Ascending aorta (tissue), 2 donors: ENCODE measurements at places on chromosomes 12 and 14. TPM values are rescaled to one million over a fixed set of nuclear protein-coding genes. Genes with fewer than 3 reads are reported as not detected.
A peak's percentile ranks its signal among the peaks of the same experiment; 100 is the strongest.

DNA sequence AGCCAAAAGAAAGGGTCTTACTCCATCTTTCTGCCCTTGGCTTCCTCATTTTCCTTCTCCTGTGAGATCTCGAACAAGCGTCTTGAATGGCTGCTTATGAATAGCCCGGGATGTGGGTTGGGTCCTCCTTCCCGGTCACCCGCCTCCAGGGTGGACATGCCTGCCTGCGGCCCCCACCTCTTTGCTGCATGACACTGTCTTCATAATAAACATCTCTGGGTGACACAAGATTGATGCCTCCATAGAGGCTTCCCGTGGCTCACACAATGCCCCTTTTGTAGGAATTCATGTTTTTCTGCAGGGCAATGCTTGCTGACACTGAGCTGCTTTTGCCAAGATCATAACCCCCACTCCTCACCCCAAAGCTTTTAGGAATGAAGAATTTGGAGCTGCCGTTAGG lies 125.9 kb downstream of the ZNF664 start:
- DNase-seq: no peak
- no peak overlapping the region for H3K27ac ChIP-seq
- H3K4me3 ChIP-seq: no peak overlapping the region
- no peaks in the 10 kb centered on the region for H3K4me1 ChIP-seq

DNA sequence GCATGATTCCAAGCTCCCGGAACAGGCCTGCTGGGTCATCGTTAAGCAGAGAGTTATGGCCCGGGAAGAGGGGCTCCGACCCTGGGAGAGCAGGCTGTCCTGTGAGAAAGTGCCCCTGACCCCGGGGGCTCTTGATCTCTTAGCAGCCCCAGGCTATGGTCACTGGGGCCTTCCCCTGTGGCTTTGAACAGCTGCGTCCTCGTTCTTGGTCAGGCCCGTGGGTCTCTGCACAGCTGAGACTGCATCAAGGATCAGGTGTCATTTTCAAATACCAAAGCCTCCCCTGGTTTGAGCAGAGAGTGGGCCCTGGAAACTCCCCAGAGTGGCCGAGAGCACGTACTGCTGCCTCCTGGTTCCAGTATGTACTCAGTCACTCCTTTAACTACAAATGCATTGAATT lies 114.8 kb downstream of the ESRRB start:
- H3K27ac ChIP-seq: no peak overlapping the region
- no peaks in the 10 kb centered on the region for H3K36me3 ChIP-seq
- no peak overlapping the region for H3K4me3 ChIP-seq

GRCh38 chr14:69685218-69685616 lies 73.8 kb downstream of the SUSD6 start:
- H3K27ac ChIP-seq: no peak overlapping the region
- H3K4me3 ChIP-seq: no peak overlapping the region
- H3K36me3 ChIP-seq: no peaks in the 10 kb centered on the region
- no peak for DNase-seq

GRCh38 chr12:127270193-127270592 lies 996.8 kb upstream of the TMEM132C start:
- no peak overlapping the region for H3K27ac ChIP-seq
- H3K4me1 ChIP-seq: no peaks in the 10 kb centered on the region
- H3K4me3 ChIP-seq: no peak overlapping the region
- H3K27me3 ChIP-seq: no peaks in the 10 kb centered on the region

CLEC4E gene
- not detected for total RNA-seq

RGS6 gene
- total RNA-seq: 0.11 TPM

GRCh38 chr12:19008102-19008501 lies 121.4 kb upstream of the PLEKHA5 start:
- H3K27ac ChIP-seq: no peak overlapping the region
- no peak overlapping the region for H3K4me3 ChIP-seq
- H3K36me3 ChIP-seq: no peaks in the 10 kb centered on the region
- H3K4me1 ChIP-seq: no peaks in the 10 kb centered on the region
- no peak for DNase-seq
- H3K27me3 ChIP-seq: no peaks in the 10 kb centered on the region

CLEC1B gene
- total RNA-seq: not detected

DNA sequence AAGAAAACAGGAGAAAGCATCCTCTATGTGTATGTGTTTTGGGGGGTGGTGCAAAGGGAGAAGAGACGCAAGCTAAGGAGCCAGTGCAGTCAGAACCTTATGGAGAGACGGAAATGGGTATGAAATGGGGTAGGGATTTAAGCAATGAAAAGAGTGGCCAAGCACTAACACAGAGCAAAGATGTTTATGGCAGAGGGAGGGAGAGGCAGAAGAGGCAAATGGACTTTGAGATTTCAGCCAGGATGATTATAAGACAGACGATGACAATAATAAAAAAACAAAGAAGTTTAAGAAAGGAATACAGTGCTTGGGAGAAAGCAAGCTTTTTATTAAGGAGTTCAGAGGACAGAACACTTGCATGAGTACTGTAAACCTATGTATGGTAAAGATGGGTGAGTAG lies 44.6 kb downstream of the DCAF5 start:
- no peak for DNase-seq
- no peaks in the 10 kb centered on the region for H3K27me3 ChIP-seq
- H3K27ac ChIP-seq: no peak overlapping the region
- peaks cover 6% of the 10 kb centered on the region for H3K4me1 ChIP-seq

- no peak for DNase-seq
- no peak overlapping the region for H3K27ac ChIP-seq
- H3K4me3 ChIP-seq: no peak overlapping the region
These were observed 11.7 kb upstream of the MYL2 start for GRCh38 chr12:110932046-110932445.

- H3K27ac ChIP-seq: peak overlapping the region; percentile 52
- H3K4me3 ChIP-seq: no peak overlapping the region
- no peaks in the 10 kb centered on the region for H3K27me3 ChIP-seq
- H3K4me1 ChIP-seq: peaks cover 6% of the 10 kb centered on the region
- DNase-seq: peak; percentile 82
These were observed 47.7 kb downstream of the ELK3 start for GRCh38 chr12:96241846-96242256.

DNA sequence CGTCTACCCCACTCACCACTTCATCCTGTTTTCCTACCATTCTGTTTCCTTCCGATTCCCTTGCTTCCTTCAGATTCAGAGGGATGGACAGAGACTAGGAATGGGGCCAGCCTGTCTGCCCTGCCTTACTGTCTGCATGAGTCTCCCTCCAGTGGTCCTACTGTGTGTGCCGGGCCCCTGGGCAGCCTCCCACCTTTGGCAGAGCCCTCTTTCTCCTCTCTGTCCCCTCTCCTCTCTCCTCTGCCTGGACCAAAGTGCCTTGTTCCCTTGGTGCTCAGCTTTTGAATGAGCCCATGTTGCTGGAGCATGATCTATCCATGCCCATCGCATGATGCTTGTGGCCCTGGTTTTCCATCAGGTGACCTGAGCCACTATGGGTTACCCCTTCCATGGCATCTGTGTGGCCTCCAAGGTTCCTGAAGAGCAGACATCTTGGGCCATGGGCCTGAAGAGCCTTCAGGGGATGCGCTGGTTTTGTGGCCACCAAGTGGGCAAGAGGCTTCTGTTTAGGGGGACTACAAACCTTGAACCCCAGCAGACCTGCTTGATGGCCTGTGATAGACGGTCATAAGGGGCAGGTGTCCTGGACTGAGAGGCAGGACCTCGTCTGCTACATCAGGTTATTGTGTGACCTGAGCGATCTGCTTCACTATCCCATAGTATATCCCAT lies 54.2 kb upstream of the BCL11B start:
- H3K27ac ChIP-seq: no peak overlapping the region
- no peak for DNase-seq
- no peaks in the 10 kb centered on the region for H3K27me3 ChIP-seq

GRCh38 chr14:100042286-100042685 lies 22.9 kb upstream of the EVL start:
- H3K27me3 ChIP-seq: no peaks in the 10 kb centered on the region
- no peaks in the 10 kb centered on the region for H3K36me3 ChIP-seq
- no peak for DNase-seq
- no peak overlapping the region for H3K27ac ChIP-seq
- H3K4me3 ChIP-seq: no peak overlapping the region
- H3K4me1 ChIP-seq: no peaks in the 10 kb centered on the region

DNA sequence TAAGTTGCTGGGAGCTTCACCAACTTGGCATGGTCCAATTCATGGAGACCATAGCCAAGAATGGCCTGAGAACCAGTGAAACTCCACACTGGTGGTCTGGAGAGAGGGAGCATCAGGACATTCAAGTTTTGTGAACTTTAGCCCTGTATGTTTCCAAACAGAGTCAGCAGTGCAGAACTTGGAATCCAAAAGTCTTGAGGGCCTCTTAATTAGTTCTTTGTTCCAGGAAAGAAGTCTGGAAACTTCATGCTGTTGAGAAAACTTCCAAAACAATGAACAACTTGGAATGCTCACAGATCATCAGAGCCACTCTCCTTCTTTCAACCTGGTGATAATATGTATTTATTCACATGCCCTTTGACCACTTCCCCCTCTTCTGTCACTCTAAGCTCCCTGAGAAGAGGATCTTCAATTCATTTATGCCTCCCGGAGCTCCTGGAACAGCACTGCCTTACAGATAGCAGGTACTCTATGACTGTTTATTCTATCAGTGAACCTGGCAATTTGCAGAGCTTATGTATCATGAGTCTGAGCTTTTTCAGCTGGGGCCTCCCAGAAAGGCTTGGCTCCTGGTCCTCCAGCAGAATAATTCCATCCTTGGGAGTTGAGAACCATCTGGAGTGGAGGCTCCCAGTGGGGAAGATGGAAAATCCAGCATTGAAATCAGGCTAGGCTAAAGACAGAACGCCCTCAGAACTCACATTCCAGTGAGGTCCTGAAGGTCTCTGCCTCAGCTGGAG lies 191.4 kb downstream of the KTN1 start:
- no peaks in the 10 kb centered on the region for H3K27me3 ChIP-seq
- no peaks in the 10 kb centered on the region for H3K4me1 ChIP-seq
- H3K4me3 ChIP-seq: no peak overlapping the region
- no peak overlapping the region for H3K27ac ChIP-seq

- DNase-seq: no peak
- no peaks in the 10 kb centered on the region for H3K27me3 ChIP-seq
- H3K27ac ChIP-seq: no peak overlapping the region
- H3K36me3 ChIP-seq: no peaks in the 10 kb centered on the region
- no peaks in the 10 kb centered on the region for H3K4me1 ChIP-seq
These were observed 65.2 kb downstream of the NINJ2 start for GRCh38 chr12:597926-598568.

DCP1B gene
- total RNA-seq: 23.3 TPM

DNA sequence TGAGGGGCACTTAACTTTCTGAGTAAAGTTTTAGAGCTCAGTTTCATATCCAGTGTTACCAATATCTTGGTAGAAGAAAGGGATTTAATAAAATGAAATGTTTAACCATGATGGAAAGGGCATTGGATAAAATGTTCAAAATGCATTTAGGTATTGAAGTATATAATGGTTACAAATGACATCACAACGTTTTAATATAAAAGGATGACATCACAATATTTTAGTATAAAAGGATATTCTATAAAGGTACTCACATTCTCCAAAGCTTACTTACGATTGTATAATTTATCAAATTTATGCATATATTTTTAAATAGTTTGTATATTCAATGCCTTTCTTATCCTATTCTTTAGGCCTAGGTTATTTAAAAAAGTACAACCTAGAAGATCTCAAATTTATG lies 226.1 kb downstream of the PPFIA2 start:
- no peaks in the 10 kb centered on the region for H3K36me3 ChIP-seq
- DNase-seq: no peak
- no peaks in the 10 kb centered on the region for H3K27me3 ChIP-seq
- H3K4me3 ChIP-seq: no peak overlapping the region
- H3K4me1 ChIP-seq: no peaks in the 10 kb centered on the region
- no peak overlapping the region for H3K27ac ChIP-seq

DNA sequence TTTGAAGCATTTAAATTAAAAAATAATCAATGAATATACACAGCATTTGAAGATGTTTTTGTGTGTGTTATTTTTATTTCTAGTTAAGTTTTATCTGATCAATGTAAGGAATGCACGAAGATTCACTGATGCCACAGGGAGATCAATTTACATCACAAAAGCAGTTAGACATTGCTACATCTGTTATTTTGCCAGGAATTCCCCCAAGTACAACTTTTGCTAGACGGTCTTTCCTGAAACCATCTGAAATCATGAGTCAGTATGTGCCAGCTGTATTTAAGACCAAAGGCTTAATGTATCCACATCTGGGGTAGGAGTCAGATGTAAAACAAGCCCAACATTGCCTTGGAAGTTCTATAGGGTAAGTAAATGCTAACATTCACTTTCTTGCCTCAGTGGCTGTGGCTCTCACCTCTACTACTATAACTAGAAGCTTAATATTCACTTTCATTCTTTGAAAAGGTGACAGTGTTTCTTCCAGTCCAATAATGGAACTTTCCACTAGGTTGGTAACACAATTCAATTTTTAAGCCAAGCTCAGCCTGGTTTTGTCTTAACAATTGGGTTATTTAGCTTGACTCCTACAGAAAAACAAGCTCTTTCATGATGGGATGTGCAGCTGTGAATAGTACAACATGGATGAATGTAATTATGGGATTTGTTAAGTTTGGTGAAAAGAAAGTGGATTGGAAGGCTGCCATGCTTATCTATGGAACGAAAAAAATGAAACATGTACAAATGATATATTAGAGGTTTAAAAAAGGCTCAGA lies 385.4 kb upstream of the TMEM132C start:
- H3K4me1 ChIP-seq: no peaks in the 10 kb centered on the region
- H3K4me3 ChIP-seq: no peak overlapping the region
- H3K27me3 ChIP-seq: no peaks in the 10 kb centered on the region
- no peak for DNase-seq

DNA sequence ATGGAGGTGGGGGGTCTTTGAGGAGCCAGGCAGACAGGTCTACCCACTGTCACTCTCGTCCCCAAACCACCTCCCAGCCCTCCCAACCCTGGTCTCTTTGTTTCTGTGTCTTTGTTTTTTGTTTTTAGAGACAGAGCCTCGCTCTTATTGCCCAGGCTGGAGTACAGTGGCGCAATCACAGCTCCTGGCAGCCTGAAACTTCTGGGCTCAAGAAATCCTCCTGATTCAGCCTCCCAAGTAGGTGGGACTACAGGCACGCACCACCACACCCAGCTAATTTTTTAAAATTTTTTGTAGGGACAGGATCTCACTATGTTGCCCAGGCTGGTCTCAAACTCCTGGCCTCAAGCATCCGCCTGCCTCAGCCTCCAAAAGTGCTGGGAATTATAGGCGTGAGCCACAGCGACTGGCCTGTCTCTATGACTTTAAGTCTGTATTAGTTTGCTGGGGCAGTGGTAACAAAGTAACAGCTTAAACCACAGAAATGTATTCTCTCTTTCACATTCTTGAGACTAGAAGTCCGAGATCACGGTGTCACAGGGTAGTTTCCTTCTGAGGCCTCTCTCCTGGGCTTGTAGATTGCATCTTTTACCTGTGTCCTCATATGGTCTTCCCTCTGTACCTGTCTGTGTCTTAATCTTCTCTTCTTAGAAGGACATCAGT lies 26.1 kb downstream of the DTX1 start:
- no peaks in the 10 kb centered on the region for H3K4me1 ChIP-seq
- no peak overlapping the region for H3K27ac ChIP-seq
- H3K36me3 ChIP-seq: no peaks in the 10 kb centered on the region
- DNase-seq: no peak
- H3K4me3 ChIP-seq: no peak overlapping the region
